Posterior vena cava (tissue), 2 donors: ENCODE measurements at places on chromosomes 11 and 22. TPM values are rescaled to one million over a fixed set of nuclear protein-coding genes. Genes with fewer than 3 reads are reported as not detected.

GRCh38 chr11:128925250-128925600, 17.4 kb downstream of the TP53AIP1 start:
- no peak for DNase-seq

The IL10RA gene
- 28.3 TPM for total RNA-seq

GRCh38 chr11:106021181-106021966, 666 bp downstream of the MSANTD4 start:
- no peak for DNase-seq

GRCh38 chr22:30227438-30228228, 18.9 kb downstream of the LIF start:
- no peak for DNase-seq

The NFAM1 gene
- 3.7 TPM for total RNA-seq

The OR5B17 gene
- total RNA-seq, result not detected

DNA sequence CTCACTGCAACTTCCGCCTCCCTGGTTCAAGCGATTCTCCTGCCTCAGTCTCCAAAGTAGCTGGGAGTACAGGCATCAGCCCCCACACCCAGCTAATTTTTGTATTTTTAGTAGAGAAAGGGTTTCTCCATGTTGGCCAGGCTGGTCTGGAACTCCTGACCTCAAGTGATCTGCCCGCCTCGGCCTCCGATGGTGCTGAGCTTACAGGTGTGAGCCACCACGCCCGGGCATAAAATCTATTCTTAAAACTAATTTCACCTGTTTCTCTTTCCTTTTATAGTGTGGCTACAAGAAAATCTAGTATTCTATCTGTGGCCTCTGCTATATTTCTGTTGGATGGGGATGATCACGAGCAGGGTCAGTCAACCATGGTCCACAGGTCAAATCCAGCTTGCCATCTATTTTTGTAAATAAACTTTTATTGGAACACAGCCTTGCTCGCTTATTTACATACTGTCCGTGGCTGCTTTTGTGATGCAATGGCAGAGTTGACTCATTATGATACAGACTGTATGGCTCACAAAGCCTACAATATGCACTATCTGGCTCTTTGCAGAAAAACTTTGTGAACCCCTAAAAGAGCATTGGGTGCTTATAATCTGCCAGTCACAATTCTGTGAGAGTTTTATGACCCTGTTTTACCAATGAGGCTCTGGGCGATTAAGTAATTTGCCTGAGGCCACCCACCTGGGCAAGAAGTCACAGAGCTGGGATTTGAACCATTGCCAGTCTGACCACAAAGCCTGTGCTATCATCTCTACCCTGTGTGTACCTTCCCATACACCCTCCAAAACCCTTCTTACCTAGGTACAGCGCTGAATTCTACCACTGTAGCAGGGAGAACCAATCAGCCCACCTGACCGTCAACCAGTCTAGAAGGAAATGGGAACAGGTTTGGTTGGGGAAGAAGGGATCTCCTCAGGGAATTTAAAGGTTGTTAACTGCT, 28.3 kb downstream of the SLC1A2 start:
- DNase-seq, result no peak

The MMP8 gene
- total RNA-seq, result 0.67 TPM

The GAB4 gene
- not detected for total RNA-seq

- no peak for DNase-seq
Measured at GRCh38 chr11:83727251-83727650, 441.1 kb upstream of the CCDC90B start.

DNA sequence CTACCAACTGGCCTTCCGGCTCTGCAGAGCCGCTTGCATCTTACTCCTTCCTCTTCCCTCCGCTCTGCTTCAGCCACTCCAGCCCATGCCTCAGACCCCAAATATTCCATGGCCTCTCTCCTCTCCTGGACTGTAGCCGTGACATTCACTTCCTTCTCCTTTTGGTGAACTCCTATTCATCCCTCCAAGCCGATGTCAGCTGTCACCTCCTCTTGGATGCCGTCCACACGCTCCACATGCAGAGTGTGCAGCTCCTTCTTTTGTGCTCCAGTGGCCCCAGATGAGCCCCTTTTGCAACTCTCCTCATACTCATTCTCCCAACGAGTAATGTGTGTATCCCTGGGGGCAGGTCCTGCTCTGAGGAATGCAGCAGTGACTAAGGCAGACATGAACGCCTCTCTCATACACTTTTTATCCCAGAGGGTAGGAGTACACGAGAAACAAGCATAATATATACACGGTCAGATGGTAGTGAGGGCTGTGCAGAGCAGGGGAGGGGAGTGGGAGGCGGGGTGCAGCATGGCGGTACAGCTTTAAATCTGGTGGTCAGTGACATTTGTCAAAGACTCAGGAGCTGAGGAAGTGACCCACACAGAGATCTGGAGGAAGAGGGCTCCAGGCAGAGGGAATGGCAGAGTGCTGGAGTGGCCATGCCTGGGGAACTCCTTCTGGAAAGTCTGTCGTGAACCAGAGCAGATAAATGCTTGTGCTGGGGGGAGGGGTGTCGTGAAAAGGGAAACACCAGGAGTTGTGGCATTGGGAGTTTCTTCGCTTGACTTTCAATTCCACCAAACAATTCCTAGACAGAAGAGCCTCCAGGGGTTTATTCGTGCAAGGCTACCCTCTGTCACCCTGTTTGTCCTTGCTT, 83.8 kb upstream of the ATXN10 start:
- DNase-seq, result no peak

The RAPSN gene
- total RNA-seq, result 0.33 TPM

The C22orf23 gene
- total RNA-seq, result 0.33 TPM

The GRM5 gene
- 0.23 TPM for total RNA-seq

DNA sequence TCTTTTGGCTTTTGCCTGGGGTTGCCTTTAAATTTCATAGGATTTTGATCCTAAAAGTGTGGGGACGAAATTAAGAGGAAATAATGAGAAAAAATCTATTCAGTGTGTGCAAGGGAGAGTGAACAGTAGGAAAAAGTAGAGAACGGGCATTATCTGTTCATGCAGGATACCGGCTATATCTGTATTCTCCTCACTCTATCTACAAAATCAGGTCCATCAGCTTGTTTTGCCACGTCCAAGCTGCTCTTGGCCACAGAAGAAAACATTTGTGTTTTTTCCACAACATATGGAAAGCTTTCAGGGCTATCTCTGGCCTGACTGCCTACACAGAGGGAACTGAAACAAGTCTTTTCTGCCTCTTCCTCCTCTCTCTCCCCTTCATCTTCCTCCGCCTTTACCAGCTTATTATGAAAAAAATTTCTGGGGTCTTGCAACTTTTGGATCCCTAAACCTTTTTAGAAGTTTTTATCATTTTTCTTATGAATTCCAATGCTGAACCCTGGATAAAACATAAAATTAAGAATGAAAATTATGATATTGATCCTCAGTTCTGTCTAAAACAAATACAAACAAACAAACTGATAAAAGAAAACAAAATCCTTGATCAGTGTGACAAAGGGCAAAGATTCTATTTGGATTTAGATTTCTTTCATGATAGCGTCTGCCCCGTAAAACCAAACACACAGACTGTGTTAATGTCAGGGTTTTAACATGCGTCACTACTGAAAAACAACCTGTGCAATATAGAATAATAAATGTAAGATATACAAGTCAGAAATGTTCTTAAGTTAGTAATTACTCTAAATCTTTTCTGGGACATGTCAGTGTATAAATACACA, 219.7 kb downstream of the CNTN5 start:
- no peak for DNase-seq

The SLC15A3 gene
- 27.4 TPM for total RNA-seq

DNA sequence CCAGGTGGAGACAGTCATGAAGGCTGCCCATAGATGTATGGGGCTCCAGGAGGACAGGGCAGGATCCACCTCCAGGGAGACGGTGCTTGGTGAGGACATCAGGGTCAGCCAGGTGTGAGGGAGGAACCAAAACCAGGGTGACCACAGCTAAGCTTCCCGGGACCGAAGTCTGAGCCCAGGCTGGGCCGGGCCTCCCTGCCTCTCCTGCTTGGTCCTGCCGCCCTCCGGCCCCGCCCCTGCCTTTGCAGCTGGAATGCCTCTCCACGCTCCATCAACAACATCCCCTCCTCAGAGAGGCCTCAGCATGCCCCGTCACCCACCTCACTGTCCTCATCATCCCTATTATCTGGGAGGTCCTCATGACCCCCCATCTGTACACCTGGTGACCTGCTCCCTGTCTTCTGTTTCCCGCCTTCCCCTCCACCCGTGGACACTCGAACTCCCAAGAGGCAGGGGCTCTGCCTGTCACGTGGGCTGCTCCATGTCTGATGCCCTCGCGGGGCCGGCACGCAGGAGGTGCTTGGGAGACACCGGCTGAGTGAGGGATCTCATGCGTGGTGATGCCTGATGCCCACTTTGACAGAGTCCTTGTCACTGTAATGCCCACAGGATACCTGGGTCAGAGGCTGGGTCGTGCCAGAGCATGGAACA, 59.4 kb downstream of the RTL6 start:
- DNase-seq, result peak; percentile 70

GRCh38 chr11:47152126-47152952, 24.3 kb downstream of the ARFGAP2 start:
- peak; percentile 38 for DNase-seq

DNA sequence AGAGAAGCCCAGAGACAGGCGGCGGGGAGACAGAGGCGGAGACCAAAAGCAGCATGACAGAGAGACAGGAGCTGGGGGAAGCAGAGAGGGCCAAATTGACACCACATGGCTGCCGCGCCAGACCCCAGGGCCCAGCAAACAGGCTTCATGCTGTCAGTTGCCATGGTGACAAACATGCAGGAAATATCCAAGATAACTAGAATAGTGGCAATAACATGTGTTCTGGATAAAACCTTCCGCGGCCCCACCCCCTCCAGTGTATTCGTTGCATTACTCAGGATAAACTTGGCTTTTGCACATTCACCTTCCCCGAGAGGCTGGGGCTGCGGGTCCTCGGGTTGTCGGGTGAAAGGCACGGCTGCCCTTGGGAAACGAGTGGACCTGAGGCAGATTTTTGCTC, 49.9 kb upstream of the CDON start:
- DNase-seq, result peak; percentile 83

DNA sequence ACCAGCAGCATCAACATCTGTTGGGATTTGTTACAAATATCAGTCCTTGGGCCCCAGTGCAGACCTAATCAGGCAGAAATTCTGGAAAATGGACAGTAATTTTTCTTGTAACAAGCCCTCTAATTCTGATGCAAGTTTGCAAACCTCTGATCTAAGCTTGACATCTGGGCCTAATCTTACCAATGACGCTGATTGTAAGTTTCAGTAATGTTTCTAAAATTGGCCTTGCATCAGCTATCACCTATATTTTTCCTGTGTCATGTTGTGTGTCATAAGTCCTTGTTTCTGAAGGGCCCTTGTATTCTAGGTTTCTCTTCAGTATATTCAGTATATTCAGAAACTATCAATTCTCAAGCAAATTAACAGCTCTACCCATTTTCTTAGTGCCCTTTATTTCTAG, 36.4 kb downstream of the ZNF215 start:
- DNase-seq, result no peak

The DTX4 gene
- total RNA-seq, result 2.0 TPM

GRCh38 chr11:27703481-27703880, 3.2 kb upstream of the BDNF start:
- DNase-seq, result no peak

DNA sequence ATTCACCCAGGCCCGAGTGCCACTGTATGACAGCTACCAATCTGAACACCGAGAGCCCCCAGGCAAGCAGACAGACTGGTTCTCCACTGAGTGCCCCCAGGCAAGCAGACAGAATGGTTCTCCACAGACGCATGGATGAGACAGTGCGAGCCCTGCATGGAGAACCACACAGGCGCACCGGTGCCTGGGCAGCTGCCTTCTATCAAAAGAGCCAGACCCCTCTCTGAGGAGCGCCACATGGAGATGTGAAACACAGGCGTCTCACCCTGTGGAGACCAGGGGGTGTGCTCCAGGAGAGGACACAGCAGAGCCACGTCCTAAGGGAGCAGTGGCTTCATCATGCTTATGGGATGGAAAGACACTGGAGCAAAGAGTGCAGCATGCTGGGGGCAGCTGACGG, 94.5 kb upstream of the BID start:
- DNase-seq, result no peak

- peak; percentile 16 for DNase-seq
Measured at GRCh38 chr22:49976439-49977175, 16.0 kb downstream of the PIM3 start.

DNA sequence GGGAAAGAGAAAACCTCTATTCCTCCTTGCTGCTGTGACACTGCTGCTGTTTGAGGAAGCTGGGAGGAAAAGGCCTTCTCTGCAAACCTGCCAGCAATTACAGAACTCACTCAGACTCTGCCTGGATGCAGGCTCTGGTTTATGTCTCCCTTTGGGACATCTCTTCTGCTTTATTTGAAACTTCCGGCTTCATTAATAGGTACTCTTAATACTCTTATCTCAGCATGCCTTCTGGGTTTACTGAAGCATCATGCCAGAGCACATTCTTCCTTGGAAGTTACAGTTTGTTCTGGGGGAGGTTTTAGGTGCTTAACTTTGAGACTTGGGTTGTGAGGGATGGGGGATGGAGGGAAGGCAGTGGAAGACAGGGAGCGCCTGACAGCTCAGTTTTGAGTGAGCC, 79.9 kb downstream of the NAV2 start:
- no peak for DNase-seq

GRCh38 chr11:35791088-35791958, 128.7 kb downstream of the TRIM44 start:
- no peak for DNase-seq

The TRMU gene
- total RNA-seq, result 27.2 TPM

The RAB39A gene
- 2.5 TPM for total RNA-seq

The EIF3D gene
- total RNA-seq, result 106 TPM

The USP2 gene
- 17.3 TPM for total RNA-seq

The CCDC116 gene
- 0.38 TPM for total RNA-seq

DNA sequence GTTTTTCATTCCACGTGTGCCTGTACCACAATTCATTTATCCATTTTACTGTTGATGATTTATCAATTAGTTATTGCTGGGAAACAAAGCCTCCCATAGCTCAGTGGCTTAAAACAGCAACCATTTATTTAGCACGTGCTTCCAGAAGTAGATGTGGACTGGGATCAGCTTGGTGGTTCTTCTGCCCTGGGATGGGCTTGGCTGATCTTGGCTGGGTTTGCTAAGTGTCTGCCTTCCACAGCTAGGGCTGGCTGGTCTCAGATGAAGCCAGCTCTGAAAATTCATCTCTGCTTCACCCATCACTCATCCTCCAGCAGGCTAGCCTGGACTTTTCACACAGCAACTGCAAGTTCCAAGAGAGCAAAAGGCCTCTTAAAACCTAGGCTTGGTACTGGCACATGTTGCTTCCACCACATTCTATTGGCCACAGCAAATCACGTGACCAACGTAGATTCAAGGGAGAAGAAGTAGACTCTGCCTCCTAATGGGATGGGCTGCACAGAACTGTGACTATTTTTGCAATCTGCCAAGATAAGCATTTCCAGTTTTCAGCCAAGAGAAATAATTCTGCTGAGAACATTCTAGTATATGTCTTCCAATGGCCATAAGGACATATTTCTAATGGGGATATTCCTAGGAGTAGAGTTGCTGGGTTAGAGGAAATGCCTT, 124.9 kb downstream of the MN1 start:
- DNase-seq, result no peak
